ENCODE measurements at places on chromosomes 11 and 22.

DNA sequence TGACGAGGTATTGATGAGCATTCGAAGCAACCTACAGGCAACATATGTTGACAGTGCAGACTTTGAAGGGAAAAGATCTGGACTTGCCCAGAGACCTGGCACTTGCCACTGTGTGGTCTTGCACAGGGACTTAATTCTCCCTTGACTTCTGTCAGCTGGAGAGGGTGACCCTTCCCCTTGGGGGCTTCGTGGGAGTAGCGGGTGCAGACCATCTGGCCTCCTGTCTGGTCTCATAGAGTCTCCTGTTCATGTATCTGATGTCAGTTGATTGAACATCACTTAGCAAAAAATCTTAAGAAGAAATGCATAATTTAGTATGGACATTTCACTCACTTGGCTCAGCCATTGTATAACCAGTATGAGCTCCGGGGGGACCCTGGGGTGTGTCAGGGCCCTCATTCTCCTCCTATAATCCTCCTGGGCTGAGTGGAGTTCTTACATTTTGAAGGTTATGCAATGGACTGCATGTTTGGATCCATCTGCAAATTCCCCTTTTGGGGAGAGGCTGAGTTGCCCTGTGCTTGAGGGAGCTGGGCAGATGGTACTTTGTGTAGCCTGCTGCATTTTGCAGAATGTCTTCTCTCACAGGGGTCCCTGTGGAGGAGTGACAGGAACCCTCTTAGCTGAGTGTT, 13.0 kb downstream of the BCR start:
- no peak for DNase-seq

- no peak for DNase-seq
These were observed 4.5 kb downstream of the SLC37A4 start for GRCh38 chr11:119025978-119026766.

DNA sequence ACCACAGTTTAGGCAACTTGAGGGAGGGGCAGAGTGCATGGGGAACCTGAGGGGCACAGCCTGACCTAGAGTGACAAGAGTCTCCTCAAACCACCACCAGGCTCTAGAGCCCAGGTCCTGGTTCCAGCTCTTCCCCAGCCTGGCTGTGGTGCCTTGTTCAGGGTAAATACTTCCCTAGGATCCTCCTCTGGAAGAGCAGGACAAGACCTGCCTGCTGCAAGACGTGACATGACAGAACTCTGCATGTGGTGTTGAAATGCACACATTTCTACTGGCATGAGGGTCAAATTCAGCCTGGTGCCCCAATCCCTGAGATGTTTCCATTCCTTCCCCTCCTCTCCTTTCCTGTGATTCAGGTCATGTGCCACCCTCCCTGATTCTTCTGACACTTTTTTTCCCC, 3.3 kb downstream of the SEC14L2 start:
- no peak for DNase-seq

GRCh38 chr11:8056810-8057463, 24.1 kb upstream of the TUB start:
- no peak for DNase-seq

- DNase-seq, result no peak
These were observed 33.1 kb upstream of the SPTBN2 start for GRCh38 chr11:66762088-66762487.

- no peak for DNase-seq
These were observed 24.8 kb upstream of the ADORA2A start for GRCh38 chr22:24402460-24403192.

- DNase-seq, result no peak
These were observed 30.7 kb upstream of the TOLLIP start for GRCh38 chr11:1340111-1340510.

DNA sequence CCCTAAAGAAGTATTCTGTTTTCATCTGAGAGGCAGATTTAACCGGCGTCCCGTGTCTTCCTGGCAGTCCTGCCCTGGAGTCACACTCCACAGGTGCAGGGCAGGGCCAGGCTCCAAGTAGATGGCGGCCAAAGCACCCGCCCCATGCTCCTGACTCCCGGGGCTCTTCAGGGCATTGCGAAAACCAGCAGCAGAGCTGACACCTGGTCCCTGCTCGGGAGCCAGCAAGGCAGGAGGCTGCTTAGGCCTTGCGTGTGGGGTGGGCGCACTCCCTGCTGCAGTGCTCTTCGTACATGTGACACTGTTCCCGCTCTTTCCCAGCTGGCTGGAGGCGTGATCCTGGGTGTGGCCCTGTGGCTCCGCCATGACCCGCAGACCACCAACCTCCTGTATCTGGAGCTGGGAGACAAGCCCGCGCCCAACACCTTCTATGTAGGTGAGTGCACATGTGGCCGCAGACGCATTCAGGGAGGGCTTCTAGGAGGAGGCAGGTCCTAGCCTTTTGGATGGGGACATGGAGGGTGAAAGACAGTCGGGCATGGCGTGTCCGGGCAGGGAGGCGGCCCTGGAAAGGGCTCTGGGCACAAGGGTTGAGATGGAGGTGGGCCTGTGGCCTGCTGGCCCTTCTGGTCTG, 10.3 kb upstream of the TSSC4 start:
- no peak for DNase-seq

- no peak for DNase-seq
These were observed 2.7 kb downstream of the MUC5AC start for GRCh38 chr11:1160231-1161101.

- DNase-seq, result peak; percentile 64
These were observed 4.5 kb upstream of the TIMP3 start for GRCh38 chr22:32796865-32797573.

- no peak for DNase-seq
These were observed 21.3 kb downstream of the STX3 start for GRCh38 chr11:59776210-59777066.

DNA sequence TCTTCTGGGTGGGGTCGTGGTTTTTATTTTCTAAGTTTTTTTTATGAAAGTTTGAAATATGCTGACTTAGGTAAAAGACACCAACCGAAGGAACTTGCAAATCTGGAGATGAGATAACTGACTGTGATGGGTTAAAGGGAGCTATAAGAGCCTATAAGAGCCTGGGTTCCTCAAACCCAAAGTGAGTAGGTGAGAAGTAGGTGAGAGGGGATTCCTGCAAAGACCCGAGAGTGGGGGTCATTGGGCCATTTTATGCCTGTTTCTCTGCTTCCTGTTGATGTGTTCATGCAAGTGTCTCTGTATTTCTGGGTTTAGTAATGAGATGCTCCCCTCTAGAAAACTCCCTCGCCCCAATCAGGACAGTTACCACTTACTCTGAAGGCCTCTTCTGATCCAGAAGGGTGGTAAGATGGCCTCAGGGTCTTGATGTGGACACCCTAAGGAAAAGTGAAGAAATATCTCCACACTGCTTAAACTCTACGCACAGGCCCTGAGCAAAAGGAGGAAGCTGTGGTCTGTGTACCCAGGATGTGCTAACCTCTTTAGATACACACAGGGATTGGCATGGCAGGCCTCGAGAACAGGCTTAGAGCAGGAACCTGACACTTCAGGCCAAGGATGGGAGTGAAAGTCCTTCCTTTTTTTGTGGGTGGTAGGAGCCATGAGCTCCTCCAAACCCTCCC, 1.8 kb downstream of the FLI1 start:
- DNase-seq, result peak; percentile 58

DNA sequence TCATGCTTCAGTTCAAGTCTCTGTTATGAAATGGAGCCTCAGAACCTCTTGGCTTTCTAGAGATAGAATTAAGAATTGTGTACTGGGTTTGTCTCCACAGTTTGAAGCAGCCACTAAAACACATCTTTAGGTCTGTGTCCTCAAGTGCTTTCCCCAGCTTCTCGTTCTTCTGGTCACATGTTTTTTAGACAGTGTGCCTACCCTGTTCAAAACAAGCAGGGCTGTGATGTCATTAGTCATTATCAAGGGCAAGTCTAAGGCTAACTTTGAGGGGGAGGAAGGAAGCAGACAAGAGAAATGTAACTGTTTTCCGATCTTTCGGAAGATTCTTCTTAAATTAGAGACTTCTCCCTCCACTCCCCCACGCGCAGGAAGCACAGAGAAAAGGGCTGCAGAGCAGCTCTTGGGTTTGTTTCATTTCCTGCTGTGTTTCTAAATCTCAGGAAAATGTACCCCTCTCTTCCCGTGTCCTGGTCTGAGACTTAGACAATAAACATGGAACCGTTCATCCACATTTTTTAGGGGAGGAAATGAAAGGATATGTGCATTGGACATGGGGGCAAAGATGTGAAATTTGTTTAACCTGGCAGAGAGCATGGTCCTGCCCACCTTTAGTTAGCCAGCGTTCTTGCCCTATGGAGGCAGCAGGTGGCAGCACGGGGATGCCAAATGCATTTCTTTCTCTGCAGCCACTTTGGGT, 3.1 kb downstream of the AKIP1 start:
- DNase-seq, result peak; percentile 64

- DNase-seq, result no peak
These were observed 4.3 kb downstream of the RTN4RL2 start for GRCh38 chr11:57464539-57465181.

DNA sequence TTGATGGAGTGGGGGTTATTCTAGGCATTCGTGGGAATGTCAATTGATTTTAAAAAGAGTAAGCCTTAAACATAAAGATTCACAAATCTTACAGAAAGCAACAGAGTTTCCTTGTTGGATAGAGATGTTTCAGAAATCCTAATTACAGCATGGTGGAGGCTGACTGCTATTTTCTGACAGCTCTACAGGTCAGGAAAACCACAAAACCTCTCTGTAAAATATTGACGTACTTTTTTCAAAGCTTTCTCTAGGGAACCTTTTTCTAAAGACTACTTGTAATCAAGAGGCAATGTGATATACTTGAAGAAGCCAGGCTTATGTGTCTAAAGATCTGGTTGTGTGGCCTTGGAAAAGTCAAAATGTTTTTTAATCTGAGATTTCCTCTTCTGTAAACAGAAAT, 9.1 kb upstream of the OR8B8 start:
- DNase-seq, result no peak

DNA sequence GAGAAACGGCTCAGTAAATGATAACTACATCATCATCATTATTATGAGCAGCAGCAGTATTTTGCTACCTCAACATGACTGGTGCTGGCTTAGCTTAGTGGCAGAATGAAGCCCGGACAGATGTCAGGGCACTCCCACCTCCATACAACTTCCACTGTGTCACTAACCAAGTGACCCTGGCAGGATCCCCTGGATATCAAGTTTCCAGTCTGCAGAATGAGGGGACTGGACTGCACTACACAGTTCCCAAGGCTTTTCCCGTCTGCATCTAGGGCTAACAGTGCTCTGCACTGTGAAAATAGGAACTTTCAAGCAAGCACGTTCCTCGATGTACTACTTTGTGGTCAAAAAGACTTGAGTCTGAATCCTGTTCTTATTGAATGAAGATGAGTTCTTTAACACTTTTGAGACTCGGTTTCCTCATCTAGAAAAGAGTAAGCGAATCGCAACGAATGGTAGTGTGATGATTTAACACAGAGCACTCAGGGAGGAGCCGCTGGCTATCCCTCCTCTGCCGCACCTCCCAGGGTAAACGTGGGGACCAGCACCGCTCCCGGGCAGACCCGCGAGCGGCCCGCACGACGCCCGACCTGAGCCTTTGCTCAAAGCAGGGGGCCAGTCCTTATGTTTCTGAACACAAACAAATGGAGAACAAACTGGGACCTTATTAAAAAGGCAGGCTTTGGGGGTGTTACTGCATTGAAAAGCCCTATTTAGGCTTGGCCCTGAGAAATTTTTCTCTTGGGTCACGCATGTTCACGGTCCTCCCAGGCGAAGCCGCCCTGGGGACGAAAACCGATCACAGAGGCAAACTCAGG, 910 bp downstream of the CLTCL1 start:
- no peak for DNase-seq

DNA sequence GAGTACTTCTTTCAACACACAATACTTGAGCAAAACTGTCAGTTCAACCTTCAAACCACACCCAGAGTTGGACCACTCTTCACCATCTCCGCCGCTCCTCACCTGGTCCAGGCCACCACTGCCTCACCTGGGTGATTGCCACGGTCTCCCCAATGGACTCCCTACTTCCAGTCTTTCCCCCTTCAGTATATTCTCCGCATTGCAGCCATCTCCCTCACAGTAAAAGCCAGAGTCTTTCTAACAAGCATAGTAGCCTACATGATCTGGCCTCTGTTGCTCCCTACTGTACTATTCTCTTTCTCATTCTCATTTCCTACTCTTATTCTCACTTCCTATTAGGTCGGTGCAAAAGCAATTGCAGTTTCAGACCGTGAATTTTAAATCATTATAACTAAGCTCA, 28.5 kb downstream of the AASDHPPT start:
- DNase-seq, result no peak

DNA sequence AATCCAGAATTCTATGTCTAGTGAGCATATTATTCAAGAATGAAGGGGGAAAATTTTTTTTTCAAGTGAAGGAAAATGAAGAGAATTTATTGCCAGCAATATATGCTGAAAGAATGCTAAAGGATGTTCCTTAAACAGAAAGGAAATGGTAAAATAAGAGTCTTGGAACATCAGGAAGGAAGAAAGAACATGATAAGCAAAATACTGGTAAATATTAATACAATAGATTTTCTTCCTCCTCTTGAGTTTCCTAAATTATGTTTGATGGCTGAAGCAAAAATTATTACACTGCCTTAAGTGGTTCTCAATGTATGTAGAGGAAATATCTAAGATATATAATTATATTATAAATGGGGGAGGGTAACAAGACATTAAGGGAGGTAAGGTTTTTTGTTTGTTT, 9.6 kb upstream of the CLDN5 start:
- DNase-seq, result no peak

GRCh38 chr22:21587803-21588611, 20.5 kb downstream of the UBE2L3 start:
- no peak for DNase-seq

- no peak for DNase-seq
These were observed 42.5 kb upstream of the PAMR1 start for GRCh38 chr11:35567737-35568465.

GRCh38 chr11:8832571-8833260, 78.3 kb upstream of the AKIP1 start:
- no peak for DNase-seq

GRCh38 chr22:16810188-16810802, 14.9 kb downstream of the XKR3 start:
- DNase-seq, result no peak

GRCh38 chr11:1108246-1108900, 33.7 kb downstream of the MUC2 start:
- DNase-seq, result no peak

- no peak for DNase-seq
These were observed 132.7 kb downstream of the DLG2 start for GRCh38 chr11:85494396-85494795.

DNA sequence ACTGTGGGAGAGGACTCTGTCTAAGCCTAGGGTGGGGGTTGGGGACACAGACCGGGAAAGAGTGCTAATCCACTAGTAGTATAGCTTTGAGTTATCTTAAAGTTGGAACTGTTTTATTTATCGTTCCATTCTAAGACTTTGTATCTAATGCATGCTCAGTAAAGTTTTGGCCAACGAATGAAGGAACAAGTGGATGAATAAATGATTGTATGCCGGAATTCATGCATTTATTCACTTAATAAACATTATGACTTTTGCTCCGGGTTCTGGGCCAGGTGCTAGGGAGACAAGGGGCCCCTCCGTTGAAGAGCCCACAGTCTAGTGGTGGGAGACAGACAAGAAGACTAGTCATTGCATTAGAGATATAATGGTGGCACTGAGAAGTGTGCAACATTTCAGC, 645 bp downstream of the RNF121 start:
- no peak for DNase-seq

- DNase-seq, result no peak
These were observed 622.1 kb downstream of the OPCML start for GRCh38 chr11:132910011-132910760.
